G401 (cell line): ENCODE measurements at places on chromosomes 16 and 17.

GRCh38 chr16:12917653-12918052 lies 16.3 kb downstream of the SHISA9 start:
- DNase-seq: no peak

DNA sequence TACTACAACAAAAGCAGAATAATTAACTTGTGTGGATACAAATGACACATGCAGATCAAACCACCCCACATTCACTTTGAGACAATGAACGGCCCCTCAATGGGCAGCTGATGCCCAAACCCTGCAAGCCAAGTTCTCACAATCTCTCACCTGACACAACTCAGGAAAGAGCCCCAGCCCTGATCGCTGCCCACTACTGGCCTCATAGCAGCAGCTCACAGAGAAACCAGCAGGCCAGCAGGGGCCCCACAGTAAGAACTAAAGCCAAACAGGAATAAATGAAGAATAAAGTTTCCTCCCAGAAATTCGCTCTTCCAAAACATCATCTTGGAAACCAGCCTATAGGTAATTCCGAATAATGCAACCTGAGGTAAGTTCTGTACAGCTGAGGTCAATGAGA lies 7.7 kb downstream of the AKTIP start:
- no peak for DNase-seq

GRCh38 chr17:3512505-3513171 lies 36.8 kb downstream of the ASPA start:
- peak; percentile 30 for DNase-seq

GRCh38 chr17:35747540-35748017 lies 5.5 kb downstream of the GAS2L2 start:
- peak; percentile 77 for DNase-seq

DNA sequence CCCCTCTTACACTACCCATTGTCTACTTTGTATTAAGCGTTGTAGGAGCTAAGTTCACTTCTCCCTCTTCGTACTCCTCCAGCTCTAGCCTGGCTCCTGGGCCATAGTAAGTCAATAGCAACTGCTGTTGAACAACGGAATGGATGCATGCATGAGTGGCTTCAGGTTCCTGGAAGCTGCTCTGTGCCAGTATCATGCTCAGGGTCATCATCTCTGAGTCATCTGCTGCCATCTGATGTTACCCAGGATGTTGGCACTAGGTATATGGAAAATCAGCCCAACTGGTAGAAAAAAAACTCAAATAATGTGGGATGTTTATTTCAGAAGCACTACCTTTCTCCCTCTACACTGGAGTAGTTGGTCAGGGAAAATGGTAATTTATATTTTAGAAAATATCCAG lies 536.8 kb downstream of the NPIPA7 start:
- DNase-seq: no peak

DNA sequence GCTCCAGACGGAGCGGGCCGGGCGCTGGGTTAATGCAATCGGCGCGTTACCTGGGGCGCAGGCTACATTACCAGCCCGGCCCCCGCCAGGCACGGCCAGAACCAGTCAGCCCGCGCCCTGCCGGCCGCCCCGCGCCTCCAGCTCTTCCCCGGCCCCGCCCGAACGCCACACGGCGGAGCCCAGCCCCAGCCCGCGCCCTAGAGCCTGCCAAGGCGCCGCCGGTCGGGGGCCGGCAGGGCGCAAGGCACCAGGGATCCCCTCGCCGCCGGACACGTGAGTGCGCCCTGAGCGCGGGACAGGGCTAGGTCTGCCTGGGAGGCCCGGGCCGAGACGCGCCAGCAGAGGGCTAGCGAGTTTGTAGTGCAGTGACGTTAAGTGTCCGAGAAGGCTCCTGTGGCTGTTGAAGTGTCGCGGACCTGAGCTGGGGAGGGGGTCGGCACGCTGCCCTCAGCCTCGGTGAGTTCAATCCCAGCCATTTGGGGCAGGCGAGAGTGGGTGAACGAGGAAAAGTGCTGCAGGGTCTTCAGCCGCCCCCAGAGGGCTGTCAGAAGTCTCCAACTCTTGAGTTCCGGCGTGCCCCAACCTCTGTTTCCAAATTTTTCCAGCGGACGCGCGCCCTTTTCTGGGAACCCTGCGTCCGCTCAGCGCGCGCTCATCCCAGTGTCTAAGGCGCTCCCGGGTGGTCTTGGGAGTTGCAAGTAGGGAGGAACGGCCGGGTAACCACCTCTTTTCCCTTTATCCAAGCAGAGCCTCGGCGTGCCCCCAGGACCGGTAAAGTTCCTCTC lies at the start of gene SLC6A2:
Gene SLC6A2 (plus strand): TSS at position 92 of the 785 bp plus-strand sequence. CDS start 707 bp downstream, outside the sequence.
- DNase-seq: no peak
